ENCODE measurements at places on chromosomes 6 and 20.

- no peak for DNase-seq
Measured at GRCh38 chr6:23690453-23691049, 435.5 kb upstream of the NRSN1 start.

GRCh38 chr6:83514866-83515466, 2.6 kb downstream of the PRSS35 start:
- DNase-seq, result no peak

- no peak for DNase-seq
Measured at GRCh38 chr6:81557811-81558210, 194.7 kb downstream of the TENT5A start.

DNA sequence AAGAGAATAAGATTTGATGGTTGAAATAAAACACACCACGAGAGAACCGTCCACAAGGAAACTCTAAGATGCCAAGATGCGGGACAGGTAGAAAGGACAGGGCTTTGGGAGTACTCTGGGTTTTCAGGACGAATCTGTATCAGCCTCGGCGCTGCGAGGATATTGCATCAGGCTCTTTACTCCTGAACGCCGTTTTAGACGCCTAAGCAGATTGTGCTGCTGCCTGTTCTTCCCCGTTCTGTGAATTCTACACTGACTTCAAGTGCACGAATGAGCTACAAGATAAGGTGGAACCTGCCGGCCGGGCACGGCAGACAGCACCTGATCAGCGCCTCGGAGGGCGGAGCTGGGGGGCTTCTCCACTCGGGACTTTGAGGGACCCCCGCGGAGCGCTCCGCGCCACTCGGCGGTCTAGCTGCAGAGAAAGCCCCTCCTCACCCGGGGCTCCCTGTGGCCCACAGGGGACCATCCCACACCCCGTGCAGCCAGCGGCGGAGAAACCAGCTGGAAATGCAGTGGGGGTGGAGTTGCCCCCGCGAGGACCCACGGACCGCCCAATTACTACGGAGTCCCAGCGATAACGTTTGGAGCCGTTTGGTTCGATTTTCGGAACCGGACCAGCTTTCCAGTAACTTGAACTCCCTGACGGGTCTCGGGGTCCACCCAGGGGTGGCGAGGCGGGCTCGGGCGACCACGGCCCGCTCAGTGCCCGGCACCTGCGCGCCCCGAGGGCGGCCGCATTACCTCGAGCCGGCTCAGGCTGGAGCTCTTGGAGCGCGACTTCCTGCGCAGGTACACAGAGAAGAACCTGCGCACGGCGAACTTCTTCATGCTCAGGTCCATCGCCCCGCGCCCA, 646 bp downstream of the RPS6KA2 start:
- DNase-seq, result peak; percentile 14

GRCh38 chr20:19269737-19270340, 57.4 kb downstream of the SLC24A3 start:
- DNase-seq, result no peak

- DNase-seq, result no peak
Measured at GRCh38 chr20:17885544-17885943, 83.0 kb downstream of the SNX5 start.

GRCh38 chr6:130065609-130066156, 47.3 kb downstream of the L3MBTL3 start:
- no peak for DNase-seq

Data from activated T-helper 2 cell treated with anti-CD3 and anti-CD28 coated beads, Interferon-gamma antibody, Interleukin-2, Interleukin-4, amounts not matched to agents 10 μg/mL and 5 μg/mL and 100 μg/mL, durations not matched to agents 14 hours and 24 hours and 36 hours (primary cell).